ENCODE measurements at places on chromosomes 3 and 15. TPM values are rescaled to one million over a fixed set of nuclear protein-coding genes. Genes with fewer than 3 reads are reported as not detected.
A peak's percentile ranks its signal among the peaks of the same experiment; 100 is the strongest.

GRCh38 chr3:145191543-145191942, 969.4 kb downstream of the PLOD2 start:
- H3K4me1 ChIP-seq = no peaks in the 10 kb centered on the region
- DNase-seq = no peak
- H3K36me3 ChIP-seq = no peaks in the 10 kb centered on the region
- H3K4me3 ChIP-seq = no peak overlapping the region
- H3K27ac ChIP-seq = no peak overlapping the region
- no peaks in the 10 kb centered on the region for H3K27me3 ChIP-seq

The PRR23E gene
- not detected for total RNA-seq

DNA sequence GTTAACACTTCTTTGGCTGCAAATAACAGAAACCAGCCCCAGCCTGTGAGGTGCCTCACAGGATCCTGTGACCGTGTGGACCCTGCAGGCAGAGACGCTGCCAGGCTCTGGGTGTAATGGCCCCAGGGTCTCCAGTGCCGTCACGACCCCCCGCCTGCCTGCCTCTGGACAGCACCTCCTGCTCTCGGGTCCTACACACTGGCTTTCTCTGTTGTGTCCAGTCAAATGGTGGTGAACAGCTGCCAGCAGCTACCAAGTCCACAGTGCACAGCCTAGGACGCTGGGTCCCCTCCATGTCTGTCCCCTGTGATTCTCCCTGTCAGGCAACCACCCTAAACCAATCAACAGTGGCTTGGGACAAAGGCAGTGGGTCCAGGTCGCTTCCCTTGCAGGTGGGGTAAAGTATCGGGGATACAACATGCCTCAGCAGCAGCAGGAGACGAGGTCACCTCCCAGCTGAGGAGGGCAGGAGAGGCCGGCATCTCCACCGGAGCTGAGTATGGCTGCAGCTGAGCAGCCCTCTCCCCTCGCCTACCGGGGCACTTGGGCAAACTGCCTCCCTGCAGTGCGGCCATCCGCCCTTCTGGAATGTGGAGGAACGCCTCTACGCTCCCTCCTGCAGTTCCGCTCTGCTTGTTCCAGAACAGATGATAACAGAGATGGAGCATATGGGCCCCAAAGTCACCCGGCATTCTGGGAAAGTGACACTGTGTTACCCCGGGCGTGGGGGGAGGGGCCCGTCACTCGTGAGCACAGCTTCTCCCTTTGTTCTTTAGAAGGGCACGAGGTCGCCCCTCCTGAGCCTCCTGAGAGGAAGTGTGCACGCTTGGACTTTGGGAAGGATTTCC, 21.1 kb upstream of the SKOR1 start:
- peaks cover 21% of the 10 kb centered on the region for H3K36me3 ChIP-seq
- H3K27me3 ChIP-seq = no peaks in the 10 kb centered on the region
- no peak overlapping the region for H3K4me3 ChIP-seq
- no peak for DNase-seq
- H3K27ac ChIP-seq = no peak overlapping the region

The IQGAP1 gene
- 39.2 TPM for total RNA-seq

The LRCH3 gene
- total RNA-seq = 25.8 TPM

The MCTP2 gene
- total RNA-seq = 1.0 TPM

The TMCO5A gene
- not detected for total RNA-seq

DNA sequence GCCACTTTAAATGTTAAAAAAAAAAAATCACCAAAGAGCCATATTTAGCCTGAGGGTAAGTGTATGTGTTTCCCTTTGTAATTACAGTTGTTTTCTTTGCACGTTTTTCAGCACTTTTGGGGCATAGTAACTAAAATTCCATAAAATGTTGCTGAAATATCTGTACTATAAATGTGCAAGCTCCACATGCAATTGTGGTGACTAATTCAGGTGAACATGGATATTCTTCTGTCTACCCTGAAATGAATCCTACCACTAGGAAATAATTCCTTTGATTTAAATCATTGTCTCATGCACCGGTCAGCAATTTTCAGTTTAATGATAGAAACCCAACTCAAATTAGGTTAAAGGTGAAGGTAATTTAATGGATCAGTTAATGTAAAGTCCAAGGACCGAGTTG, 13.1 kb upstream of the TFG start:
- H3K4me1 ChIP-seq = no peaks in the 10 kb centered on the region
- H3K36me3 ChIP-seq = no peaks in the 10 kb centered on the region
- no peak overlapping the region for H3K27ac ChIP-seq
- DNase-seq = no peak

DNA sequence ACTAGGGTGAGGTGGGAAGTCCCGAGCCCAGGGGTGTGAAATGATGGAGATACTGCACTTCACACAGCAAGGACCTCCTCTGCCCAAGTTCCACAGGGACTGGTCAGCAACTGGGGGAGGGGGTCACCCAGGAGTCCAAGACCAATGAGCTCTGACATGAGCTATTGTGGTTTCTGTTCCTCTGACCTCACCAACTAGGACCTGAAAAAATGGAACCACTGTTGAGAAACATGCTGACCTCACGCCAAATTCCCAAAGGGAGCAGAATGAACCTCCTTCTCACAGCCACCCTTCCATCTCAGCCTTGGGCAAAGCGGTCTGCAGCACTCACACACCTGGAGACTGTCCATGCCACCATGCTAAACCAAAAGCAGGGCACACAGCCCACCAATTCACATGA, 69.3 kb downstream of the LRIG1 start:
- no peaks in the 10 kb centered on the region for H3K27me3 ChIP-seq
- H3K4me1 ChIP-seq = peaks cover 92% of the 10 kb centered on the region
- no peak for DNase-seq
- H3K36me3 ChIP-seq = no peaks in the 10 kb centered on the region

DNA sequence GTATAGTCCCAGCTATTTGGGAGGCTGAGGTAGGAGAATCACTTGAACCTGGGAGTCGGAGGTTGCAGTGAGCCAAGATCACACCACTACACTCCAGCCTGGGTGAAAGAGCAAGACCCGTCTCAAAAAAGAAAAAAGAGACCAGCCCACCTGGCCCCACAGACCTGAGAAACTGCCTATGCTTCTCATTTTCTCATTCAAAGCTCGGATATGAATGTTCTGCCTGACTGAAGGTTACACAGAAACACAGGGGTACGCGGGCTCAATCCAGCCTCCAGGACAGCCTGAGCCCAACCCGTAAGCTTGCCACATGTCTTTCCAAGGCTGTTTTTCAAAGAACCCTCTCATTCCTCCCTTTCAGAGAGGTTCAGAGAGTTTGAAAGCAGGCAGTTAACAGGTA, 9.7 kb upstream of the LRRC15 start:
- DNase-seq = no peak
- no peaks in the 10 kb centered on the region for H3K36me3 ChIP-seq
- H3K27me3 ChIP-seq = peaks cover 74% of the 10 kb centered on the region
- no peak overlapping the region for H3K4me3 ChIP-seq

DNA sequence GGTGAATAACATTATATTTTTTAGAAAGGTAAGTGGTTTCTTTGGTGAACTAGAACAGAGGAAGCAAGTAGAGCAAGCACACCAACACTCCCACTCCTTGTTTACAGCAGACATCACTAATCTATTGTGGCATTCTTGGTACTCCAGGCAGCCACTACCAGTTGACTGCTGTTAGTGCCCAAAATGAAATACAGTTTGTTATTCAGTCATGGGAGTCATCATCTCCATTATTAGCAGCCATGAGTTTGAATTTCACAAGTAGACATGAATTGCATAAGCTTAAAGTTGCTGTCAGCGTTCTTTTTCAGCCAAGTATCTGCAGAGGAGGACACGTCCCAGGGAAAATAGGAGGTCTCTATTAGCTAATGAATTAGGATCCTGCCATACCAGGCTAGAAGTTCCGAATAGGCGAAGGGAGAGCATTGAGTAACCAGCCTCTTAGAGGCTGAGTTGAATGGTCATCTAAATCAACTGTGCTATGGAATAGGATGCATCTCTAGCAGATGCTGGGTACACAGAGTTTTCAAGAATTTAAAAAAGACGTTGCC, 252.7 kb upstream of the ICE2 start:
- no peaks in the 10 kb centered on the region for H3K36me3 ChIP-seq
- H3K27ac ChIP-seq = no peak overlapping the region
- no peak for DNase-seq
- no peak overlapping the region for H3K4me3 ChIP-seq

GRCh38 chr15:95162967-95163531, 931.7 kb downstream of the MCTP2 start:
- no peak for DNase-seq
- H3K4me3 ChIP-seq = no peak overlapping the region
- peaks cover 8% of the 10 kb centered on the region for H3K4me1 ChIP-seq
- H3K36me3 ChIP-seq = no peaks in the 10 kb centered on the region
- no peaks in the 10 kb centered on the region for H3K27me3 ChIP-seq
- H3K27ac ChIP-seq = peak overlapping the region; percentile 47

DNA sequence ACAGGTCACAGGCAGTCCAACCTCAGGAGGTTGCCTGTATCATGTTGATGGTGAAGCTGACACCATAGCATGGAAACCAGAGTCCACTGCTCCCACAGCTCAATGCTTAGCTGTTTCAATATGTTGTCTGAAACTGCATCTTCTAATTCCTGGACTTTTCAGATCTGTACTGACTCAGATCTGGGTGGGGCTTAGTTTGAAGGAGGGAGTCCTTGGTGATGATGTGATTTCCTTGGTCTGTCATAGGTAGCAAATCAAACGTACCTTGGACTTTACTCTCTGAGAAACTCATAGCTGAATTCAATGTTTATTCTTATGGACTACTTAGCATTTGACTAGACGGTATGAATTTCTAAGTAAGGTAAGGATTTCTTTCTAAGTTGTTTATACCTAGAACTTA, at the start of gene HHLA2:
Gene HHLA2 (plus strand): TSS at position 310 of the 400 bp plus-strand sequence. CDS start 55,266 bp downstream, outside the sequence.
- H3K27me3 ChIP-seq = no peaks in the 10 kb centered on the region
- no peak within 1 kb of the TSS for H3K27ac ChIP-seq
- no peak for DNase-seq

DNA sequence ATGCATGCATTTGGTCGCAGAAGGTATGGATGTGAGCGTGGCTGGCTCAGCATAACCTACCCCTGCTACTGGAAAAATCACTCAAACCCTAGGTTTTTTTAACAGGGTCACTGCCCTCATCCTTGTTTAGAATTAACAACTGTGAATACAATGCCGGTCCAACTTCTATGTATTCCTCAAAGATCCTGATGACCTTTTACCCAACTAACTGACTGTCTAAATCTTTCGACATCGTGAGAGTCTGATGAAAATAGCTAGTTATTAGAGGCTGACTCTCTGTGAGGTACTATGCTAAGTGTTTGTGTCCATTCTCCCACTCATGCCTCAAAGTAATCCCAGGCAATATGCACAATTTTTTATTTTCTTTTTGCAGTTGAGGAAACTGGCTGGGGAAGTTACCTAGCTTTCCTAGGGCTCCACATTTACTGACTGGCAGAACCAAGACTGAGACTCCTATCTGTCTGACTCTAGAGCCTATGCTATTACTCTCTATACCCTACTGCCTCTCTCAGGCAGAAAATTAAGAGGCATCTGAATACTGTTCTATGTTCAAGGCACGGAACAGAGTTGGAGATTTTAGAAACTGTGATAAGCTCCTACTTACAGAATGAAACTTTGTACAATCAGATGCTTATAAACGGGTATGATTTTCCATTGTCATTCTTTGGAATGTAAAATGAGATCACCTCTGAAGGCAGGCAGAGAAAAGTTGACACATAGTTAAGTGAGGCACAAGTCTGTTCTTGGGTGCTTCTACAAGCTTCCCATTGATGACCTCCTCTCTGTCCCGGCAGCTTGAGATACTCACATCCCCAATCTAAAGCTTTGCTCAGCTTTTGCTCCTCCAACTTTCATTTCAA, 56.4 kb downstream of the FILIP1L start:
- no peak overlapping the region for H3K27ac ChIP-seq
- no peaks in the 10 kb centered on the region for H3K36me3 ChIP-seq
- DNase-seq = no peak
- H3K4me1 ChIP-seq = peaks cover 28% of the 10 kb centered on the region
- H3K4me3 ChIP-seq = no peak overlapping the region

- peaks cover 40% of the 10 kb centered on the region for H3K36me3 ChIP-seq
- no peaks in the 10 kb centered on the region for H3K27me3 ChIP-seq
- no peak overlapping the region for H3K4me3 ChIP-seq
- H3K27ac ChIP-seq = no peak overlapping the region
- no peak for DNase-seq
Measured at GRCh38 chr15:82231842-82232241, 30.7 kb downstream of the EFL1 start.

GRCh38 chr3:56677286-56677685, 5.8 kb downstream of the TASOR start:
- peaks cover 10% of the 10 kb centered on the region for H3K36me3 ChIP-seq
- no peak for DNase-seq
- no peak overlapping the region for H3K27ac ChIP-seq
- H3K4me1 ChIP-seq = peaks cover 40% of the 10 kb centered on the region

The SCAMP2 gene
- total RNA-seq = 40.7 TPM

The ACTC1 gene
- 13,225 TPM for total RNA-seq

GRCh38 chr3:98759629-98760028, 3.5 kb upstream of the ST3GAL6 start:
- no peak overlapping the region for H3K4me3 ChIP-seq
- peak overlapping the region; percentile 76 for H3K27ac ChIP-seq
- H3K27me3 ChIP-seq = no peaks in the 10 kb centered on the region

The ZIC1 gene
- total RNA-seq = not detected

Measured in left ventricle myocardium inferior (tissue), 1 donor.